ENCODE measurements at places on chromosomes 16 and 17. TPM values are rescaled to one million over a fixed set of nuclear protein-coding genes. Genes with fewer than 3 reads are reported as not detected.
A peak's percentile ranks its signal among the peaks of the same experiment; 100 is the strongest.

GRCh38 chr17:31494259-31495021, 103.0 kb downstream of the RAB11FIP4 start:
- no peak for DNase-seq

GRCh38 chr17:39081851-39082250, 69.6 kb downstream of the PLXDC1 start:
- DNase-seq = no peak

The AP1G1 gene
- polyA plus RNA-seq = 107 TPM

The PGS1 gene
- polyA plus RNA-seq = 52.6 TPM

DNA sequence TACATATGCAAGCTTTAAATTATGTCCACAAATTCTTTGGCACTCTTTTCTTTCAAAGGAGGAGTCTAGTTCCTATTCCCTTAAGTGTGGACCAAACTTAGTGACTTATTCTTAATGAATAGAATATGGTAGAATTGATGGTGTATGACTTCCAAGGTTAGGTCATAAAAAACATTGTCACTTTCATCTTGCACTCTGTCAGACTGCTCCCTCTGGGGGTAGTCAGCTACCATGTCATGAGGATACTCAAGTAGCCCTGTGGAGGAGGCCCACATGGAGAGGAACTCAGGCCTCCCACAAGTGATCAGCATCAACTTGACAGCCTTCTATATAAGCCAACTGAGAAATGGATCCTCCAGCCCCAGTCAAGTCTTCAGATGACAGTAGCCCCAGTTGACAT, 58.0 kb upstream of the SCNN1B start:
- no peak for DNase-seq

- DNase-seq = no peak
Measured at GRCh38 chr16:57889522-57889921, 81.4 kb downstream of the CNGB1 start.

The TSPAN10 gene
- polyA plus RNA-seq = 4.0 TPM

The TBC1D3H gene
- not detected for polyA plus RNA-seq

- DNase-seq = no peak
Measured at GRCh38 chr17:27569884-27570577, 61.0 kb upstream of the LGALS9 start.

- DNase-seq = peak; percentile 77
Measured at GRCh38 chr17:49515196-49515770, 20.2 kb downstream of the NGFR start.

DNA sequence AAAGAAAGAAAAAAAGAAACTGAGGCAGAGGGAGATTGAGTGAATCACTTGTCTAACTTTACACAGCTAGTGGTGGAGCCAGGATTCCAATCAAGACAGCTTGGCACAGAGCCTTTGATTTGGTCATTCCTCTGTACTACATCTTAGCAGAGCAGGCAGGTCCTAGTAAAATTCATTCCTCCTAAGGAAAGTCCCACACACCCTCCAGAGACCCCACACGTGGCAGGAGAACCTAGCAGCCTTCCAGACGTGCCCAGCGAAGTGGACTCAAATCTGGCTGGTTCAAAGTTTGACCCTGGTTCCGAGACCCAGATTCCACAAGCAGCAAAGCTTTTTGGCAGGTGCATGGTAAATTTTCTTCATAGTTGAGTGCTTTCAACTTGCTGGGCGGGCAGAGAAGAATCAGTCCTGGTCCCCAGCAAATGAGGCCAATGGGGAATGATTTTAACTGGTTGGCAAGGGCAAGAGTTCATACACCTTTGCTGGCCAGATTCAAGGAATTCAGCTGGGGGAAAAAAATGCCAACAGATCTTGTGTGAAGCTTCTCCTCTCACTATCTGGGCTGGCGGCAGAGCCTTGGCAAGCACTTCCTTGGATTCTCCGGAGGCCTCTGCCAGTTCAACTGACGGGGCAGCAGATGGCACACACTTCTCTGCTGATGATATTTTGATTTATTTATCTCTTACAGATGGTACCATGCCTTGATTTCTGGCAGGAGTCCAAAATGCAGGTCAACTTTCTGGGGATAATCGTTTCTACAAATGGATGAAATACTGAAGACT, 82.4 kb downstream of the GSG1L start:
- no peak for DNase-seq

GRCh38 chr17:63481488-63481870, 4.6 kb downstream of the ACE start:
- no peak for DNase-seq

DNA sequence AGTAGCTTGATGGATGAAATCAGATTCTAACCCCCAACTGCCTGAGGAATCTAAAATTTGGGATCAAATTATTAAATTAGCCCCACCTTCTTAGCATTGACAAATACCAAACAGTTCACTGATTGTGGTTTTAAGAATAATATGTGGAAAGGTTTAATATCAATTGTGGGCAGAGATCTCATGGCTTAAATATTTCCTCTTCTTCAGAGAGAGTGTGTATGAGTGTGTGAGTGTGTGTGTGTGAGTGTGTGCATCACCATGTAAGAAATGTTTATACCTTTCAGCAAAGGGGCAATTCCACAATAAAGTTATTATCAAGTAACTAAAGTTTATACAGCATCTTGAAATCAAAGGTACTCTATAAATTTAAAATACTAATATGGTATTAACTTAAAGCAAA, 3.2 kb downstream of the SMURF2 start:
- DNase-seq = no peak

GRCh38 chr17:40598301-40598618, 33.0 kb upstream of the CCR7 start:
- DNase-seq = no peak

DNA sequence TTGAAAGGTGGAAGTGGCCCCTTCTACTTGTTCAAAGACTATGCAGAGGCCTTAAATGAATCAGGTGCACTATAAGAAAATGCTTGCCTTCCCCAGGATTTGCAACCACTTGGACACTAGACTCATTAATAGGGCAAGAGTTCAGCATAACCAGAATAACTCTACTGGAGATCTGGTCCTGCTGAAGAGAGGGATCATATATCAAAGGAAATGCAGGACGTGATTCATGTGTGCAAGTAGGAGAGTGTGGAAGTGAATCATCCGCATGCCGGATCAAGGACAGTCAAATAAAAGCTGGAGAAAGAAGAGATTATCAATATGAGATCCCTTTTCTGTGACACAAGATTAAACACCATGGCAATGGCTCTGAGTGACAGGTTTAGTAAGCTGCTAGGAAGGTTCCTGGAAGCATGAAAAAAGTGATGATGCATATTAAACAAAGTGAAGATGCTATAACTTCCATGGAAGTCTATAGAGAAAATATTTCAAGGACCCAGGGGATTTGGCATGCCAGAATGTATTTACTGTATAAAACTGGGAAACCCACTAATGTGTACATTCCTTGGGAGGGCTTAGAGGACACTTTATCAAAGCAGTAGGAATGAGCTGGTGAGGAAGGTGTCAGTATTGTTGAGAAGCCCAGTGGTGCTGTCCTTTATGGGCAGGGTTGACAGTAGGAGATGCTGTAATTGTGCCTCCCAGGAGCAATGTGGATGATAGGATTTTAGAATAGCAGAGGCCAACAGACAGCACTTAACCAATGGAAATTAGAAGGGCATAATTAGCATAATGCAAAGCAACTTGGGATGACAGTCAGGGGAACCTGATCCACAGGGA, 133.1 kb downstream of the ABCA8 start:
- peak; percentile 50 for DNase-seq

DNA sequence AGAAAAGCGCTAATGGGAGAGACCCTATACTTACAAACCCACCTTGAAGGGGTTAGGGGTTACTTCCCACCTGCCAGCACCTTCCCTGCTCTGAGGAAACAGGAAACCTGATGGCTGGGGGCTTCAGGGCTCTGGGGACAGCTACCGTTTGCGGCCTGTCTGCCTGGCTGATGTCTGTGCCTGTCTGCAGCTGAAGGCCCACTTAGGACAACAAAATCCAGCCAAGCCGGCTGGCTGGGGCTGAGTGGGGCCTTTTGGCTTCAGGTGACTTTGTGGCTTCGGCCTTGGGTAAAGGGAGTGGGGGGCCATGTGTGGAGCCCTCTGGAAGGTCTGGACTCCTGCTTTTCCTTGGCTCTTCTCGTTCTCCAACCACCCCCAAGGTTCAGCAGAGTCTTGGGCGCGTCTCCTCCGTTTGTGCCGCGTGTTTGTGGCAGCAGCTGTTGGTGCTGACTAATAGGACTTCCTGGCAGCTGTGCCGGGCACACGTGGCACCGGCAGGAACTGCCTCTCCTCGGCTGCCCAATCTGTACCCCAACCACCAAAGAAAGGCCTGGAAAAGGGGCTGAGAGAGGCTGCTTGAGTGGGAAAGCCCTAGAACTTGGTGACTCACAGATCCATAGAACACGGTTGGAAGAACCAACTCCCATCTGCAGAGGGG, 186.7 kb downstream of the MSI2 start:
- DNase-seq = no peak

- no peak for DNase-seq
Measured at GRCh38 chr17:71572343-71572742, 548.5 kb upstream of the SOX9 start.

The G6PC1 gene
- 5.6 TPM for polyA plus RNA-seq

DNA sequence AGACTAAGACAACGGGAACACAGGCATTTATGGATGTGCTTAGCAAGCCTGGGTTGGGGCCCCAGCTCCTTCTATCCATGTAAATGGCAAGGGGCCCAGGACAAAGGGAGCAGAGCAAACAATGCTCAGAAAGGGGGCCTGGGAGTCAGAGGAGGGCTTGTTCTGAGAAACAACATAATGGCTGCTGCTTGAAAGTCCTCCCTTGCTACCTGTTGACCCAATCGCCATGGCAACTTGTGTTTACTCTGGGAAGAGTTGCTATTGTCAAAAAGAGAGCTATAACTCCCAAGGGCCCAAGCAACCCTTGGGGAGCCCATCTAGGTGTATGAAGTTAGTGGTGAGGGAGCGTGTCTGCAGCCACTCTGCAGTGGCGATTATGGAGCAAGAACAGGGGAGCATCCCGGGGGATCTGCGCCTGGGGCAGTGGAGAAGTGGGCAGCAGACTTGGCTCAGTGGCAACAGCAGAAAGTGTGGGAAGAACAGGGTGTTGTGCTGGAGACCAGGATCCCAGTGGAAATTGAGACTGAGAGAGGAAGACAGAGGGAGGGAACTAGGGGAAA, 118.7 kb upstream of the NLRP1 start:
- no peak for DNase-seq

GRCh38 chr16:80620736-80621605, 80.2 kb downstream of the DYNLRB2 start:
- no peak for DNase-seq

GRCh38 chr17:37283414-37283961, 92.3 kb upstream of the C17orf78 start:
- DNase-seq = no peak

GRCh38 chr16:2471016-2471652, at the start of gene NTN3:
NTN3 (plus strand) TSS chr16:2471297; CDS start chr16:2471702, 405 bp downstream.
- no peak for DNase-seq

The MPHOSPH6 gene
- polyA plus RNA-seq = 56.6 TPM

The MYCBPAP gene
- 3.0 TPM for polyA plus RNA-seq

The C16orf92 gene
- not detected for polyA plus RNA-seq

The SERPINF2 gene
- polyA plus RNA-seq = 68.8 TPM

DNA sequence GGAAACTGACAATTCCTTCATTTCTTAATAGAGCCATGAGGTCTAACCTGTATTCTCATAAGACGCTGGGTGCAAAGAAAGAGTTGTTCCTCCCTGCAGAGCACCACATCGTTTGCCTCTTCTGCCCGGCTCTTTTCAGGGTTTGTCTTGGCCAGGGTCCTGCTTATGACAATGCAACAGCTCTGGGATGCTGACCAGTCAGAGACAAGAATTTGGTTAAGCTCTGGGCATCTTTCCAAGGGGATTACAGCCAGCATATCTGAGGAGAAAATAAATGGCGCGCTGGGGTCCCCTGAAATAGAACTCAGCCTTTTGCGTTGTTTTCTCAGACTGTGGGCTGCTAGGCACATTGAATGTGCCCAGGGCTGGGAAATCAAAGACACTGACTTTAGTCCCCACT, 128.6 kb downstream of the SHISA6 start:
- no peak for DNase-seq

The ASIC2 gene
- 2.5 TPM for polyA plus RNA-seq

Measured in left kidney (tissue), 8 donors.